Immature natural killer cell (primary cell): ENCODE measurements at places on chromosomes 13 and 19. TPM values are rescaled to one million over a fixed set of nuclear protein-coding genes. Genes with fewer than 3 reads are reported as not detected.

PEAK3 gene
- 2.5 TPM for polyA plus RNA-seq

SOX1 gene
- polyA plus RNA-seq: not detected

AP1M2 gene
- polyA plus RNA-seq: 1.8 TPM

KLK4 gene
- not detected for polyA plus RNA-seq

GRCh38 chr13:92303428-92303827 lies 905.0 kb downstream of the GPC5 start:
- no peak overlapping the region for H3K27ac ChIP-seq
- no peak overlapping the region for H3K4me3 ChIP-seq
- H3K27me3 ChIP-seq: peaks cover 2% of the 10 kb centered on the region
- H3K36me3 ChIP-seq: no peaks in the 10 kb centered on the region
- no peaks in the 10 kb centered on the region for H3K4me1 ChIP-seq
- no peak for DNase-seq

DNA sequence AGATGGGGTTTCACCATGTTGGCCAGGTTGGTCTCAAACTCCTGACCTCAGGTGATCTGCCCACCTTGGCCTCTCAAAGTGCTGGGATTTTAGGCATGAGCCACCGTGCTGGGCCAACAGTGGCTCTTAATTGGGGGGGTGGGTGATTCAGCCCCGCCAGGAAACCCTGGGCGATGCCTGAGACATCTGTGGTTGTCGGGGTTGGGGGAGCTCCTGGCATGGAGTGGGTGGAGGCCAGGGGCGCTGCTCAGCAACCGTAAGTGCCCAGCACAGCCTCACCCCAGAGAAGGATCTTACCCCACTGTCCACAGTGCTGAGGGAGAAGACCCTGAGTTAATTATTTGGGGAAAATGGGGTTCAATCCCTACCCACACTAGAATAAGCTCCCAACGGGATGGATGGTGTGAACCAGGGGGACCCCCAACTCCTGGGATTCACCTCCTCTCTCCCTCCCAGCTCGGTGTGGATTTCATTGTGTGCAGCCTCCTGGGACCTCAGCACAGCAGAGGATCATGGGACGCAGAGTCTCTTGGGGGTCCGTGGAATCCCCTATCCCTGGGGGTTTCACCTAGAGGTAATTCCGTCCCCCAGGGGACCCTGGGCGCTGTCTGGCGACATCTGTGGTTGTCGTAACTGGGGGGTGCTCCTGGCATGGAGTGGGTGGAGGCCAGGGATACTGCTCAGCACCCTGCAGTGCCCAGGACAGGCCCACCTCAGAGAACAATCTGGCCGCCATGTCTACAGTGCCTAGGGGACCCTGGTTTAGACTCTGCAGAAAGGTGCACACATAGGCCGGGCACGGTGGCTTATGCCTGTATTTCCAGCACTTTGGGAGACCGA lies 68.9 kb downstream of the GADD45B start:
- H3K4me3 ChIP-seq: no peak overlapping the region
- H3K27ac ChIP-seq: no peak overlapping the region
- no peaks in the 10 kb centered on the region for H3K27me3 ChIP-seq
- peaks cover 26% of the 10 kb centered on the region for H3K4me1 ChIP-seq

GRCh38 chr13:98937911-98938381 lies 39.9 kb downstream of the DOCK9 start:
- peaks cover 8% of the 10 kb centered on the region for H3K36me3 ChIP-seq
- no peak for DNase-seq
- no peak overlapping the region for H3K4me3 ChIP-seq
- no peak overlapping the region for H3K27ac ChIP-seq
- H3K4me1 ChIP-seq: peaks cover 2% of the 10 kb centered on the region

DNA sequence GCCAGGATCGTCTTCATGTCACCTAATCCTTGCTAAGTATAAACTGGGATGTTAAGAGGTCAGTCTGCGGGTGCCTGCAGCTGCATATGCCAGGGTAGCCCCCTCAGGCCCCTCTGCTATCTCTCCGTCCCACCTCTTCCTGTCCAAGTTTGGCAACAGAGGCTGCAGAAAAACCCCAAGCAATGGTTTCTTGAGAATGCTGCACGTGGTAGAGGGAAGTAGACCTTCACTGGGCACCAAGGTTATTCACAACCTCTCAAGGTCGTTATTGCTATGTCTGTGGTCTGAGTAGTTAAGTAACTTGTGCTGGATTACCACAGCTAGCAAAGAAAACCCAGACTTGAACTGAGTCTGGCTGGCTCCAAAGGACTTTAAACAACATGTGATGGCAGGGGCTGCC lies 77.9 kb upstream of the XPO4 start:
- no peak for DNase-seq
- peaks cover 2% of the 10 kb centered on the region for H3K27me3 ChIP-seq
- peaks cover 26% of the 10 kb centered on the region for H3K36me3 ChIP-seq
- no peak overlapping the region for H3K4me3 ChIP-seq
- H3K4me1 ChIP-seq: no peaks in the 10 kb centered on the region

GRCh38 chr13:78323040-78323439 lies 280.3 kb downstream of the POU4F1 start:
- no peaks in the 10 kb centered on the region for H3K27me3 ChIP-seq
- H3K36me3 ChIP-seq: no peaks in the 10 kb centered on the region
- no peak overlapping the region for H3K4me3 ChIP-seq
- no peaks in the 10 kb centered on the region for H3K4me1 ChIP-seq
- no peak for DNase-seq

GRCh38 chr19:55913643-55914268 lies 18.4 kb downstream of the NLRP13 start:
- no peaks in the 10 kb centered on the region for H3K36me3 ChIP-seq
- H3K4me3 ChIP-seq: no peak overlapping the region
- no peak for DNase-seq
- no peak overlapping the region for H3K27ac ChIP-seq

DNA sequence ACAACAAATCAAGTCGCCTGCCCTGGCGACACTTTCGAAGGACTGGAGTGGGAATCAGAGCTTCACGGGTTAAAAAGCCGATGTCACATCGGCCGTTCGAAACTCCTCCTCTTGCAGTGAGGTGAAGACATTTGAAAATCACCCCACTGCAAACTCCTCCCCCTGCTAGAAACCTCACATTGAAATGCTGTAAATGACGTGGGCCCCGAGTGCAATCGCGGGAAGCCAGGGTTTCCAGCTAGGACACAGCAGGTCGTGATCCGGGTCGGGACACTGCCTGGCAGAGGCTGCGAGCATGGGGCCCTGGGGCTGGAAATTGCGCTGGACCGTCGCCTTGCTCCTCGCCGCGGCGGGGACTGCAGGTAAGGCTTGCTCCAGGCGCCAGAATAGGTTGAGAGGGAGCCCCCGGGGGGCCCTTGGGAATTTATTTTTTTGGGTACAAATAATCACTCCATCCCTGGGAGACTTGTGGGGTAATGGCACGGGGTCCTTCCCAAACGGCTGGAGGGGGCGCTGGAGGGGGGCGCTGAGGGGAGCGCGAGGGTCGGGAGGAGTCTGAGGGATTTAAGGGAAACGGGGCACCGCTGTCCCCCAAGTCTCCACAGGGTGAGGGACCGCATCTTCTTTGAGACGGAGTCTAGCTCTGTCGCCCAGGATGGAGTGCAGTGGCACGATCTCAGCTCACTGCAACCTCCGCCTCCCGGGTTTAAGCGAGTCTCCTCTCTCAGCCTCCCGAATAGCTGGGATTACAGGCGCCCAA lies at the start of gene LDLR:
Gene LDLR, plus strand, starts transcription at position 210 of the 760 bp plus-strand sequence. Its CDS starts 86 bp downstream, at position 296.
- DNase-seq: peak; percentile 77
- H3K4me3 ChIP-seq: peak within 1 kb of the TSS; percentile 88
- H3K4me1 ChIP-seq: peaks cover 42% of the 10 kb centered on the region
- no peaks in the 10 kb centered on the region for H3K36me3 ChIP-seq
- H3K27ac ChIP-seq: peak within 1 kb of the TSS; percentile 96
- peaks cover 6% of the 10 kb centered on the region for H3K27me3 ChIP-seq

DNA sequence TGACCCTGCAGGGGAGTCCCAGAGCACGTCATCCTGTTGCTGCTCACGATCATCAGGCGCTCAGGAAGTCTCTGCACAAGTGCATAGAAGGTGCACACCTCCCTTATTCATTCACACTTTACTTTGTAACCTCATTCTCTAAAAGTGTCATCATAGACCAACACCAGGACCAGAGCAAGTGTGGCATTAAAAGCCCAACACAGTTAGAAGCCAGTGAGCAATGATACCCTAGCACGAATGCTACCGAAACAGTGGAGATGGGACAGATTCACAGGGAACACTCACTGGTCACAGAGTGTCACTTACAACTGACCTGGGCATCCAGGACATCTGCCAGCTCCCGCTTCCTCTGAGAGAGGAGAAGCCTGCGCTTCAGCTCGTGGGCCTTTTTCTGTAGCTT lies 17.0 kb downstream of the HAUS8 start:
- no peak for DNase-seq

GRCh38 chr19:14517840-14518505 lies at the start of gene DNAJB1:
Gene DNAJB1 (minus strand): TSS chr19:14518397. CDS start chr19:14518349, 48 bp downstream.
- peak within 1 kb of the TSS; percentile 98 for H3K27ac ChIP-seq
- peak within 1 kb of the TSS; percentile 95 for H3K4me3 ChIP-seq
- peaks cover 15% of the 10 kb centered on the region for H3K27me3 ChIP-seq
- peaks cover 63% of the 10 kb centered on the region for H3K4me1 ChIP-seq
- H3K36me3 ChIP-seq: peaks cover 17% of the 10 kb centered on the region

DNA sequence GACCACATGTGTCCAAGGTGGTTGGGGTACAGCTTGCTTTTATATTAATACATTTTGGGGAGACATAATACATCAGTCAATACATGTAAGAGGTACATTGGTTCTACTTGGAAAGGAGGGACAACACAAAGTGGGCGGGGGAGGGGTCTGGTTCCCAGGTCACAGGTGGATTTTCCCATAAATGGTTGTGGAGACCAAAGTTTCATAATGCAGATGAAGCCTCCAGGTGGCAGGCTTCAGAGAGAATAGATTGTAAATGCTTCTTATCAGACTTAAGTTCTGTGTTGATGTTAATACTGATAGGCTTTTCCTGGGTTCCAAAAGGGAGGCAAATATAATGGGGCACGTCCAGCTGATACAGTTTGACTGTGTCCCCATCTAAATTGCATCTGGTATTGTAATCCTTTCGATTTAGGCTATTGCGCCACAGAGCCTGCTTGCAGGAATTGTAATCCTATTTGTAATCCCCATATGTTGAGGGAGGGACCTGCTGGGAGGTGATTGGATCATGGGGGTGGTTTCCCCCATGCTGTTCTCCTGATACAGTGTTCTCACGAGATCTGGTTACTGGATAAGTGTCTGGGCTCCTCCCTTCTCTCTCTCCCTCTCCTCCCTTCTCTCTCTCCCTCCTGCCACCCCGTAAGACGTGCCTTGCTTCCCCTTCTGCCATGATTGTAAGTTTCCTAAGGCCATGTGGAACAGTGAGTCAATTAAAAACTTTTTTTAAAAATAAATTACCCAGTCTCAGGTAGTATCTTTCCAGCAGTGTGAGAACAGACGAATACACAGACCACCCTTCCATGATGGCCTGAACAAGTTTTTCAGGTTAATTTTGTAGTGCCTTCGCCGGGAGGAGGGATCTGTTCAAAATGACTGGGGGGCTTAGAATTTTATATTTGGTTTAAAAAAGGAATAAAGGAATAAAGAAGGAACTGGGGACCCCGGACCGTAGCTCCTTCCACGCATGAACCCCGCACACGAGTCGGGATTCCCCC lies 44.9 kb downstream of the ZNF823 start:
- H3K36me3 ChIP-seq: no peaks in the 10 kb centered on the region
- no peak overlapping the region for H3K27ac ChIP-seq
- peaks cover 7% of the 10 kb centered on the region for H3K27me3 ChIP-seq
- H3K4me3 ChIP-seq: peak overlapping the region; percentile 66
- H3K4me1 ChIP-seq: peaks cover 15% of the 10 kb centered on the region

DNA sequence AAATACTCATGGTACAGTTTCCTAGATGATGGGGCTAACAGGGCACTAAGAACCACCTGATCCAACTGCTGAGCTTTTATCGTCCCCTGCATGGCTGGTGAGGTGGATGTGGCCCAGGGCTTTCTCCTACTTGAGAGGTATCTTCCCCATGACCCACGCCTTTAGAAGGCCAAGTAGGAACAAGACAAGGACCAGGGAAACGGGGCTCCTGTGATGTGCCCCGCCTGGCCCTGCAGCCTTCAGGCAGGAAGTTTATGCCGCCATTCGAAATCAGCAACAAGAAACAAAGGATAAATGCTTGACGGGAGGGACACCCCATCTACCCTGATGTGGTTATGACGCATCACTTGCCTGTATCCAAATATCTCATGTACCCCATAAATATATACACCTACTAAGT lies 4.1 kb downstream of the NLRP13 start:
- no peak overlapping the region for H3K27ac ChIP-seq
- no peak for DNase-seq
- H3K4me1 ChIP-seq: no peaks in the 10 kb centered on the region

- H3K36me3 ChIP-seq: no peaks in the 10 kb centered on the region
- H3K27me3 ChIP-seq: no peaks in the 10 kb centered on the region
- H3K4me1 ChIP-seq: no peaks in the 10 kb centered on the region
- no peak overlapping the region for H3K4me3 ChIP-seq
- H3K27ac ChIP-seq: no peak overlapping the region
Observed at GRCh38 chr13:86922936-86923335, 748.2 kb upstream of the SLITRK5 start.

DNA sequence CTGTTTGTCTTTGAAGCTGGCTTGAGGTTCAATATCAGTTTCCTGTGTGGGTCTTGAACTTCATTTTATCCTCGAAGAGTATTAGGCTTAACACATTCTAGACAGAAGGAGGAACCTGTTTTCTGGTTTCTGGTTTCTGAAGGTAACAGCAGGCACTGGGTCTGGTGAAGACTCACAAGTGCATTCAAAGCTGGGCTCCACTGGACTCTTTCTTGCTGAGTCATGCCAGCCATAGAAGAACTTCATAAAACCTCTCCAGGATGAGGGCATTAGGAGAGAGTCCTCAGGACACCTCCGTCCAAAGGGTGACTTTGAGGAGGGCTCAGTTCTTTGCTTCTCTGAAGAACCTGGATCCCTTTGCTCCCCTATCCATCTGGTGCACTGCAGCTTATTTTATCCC lies 668.6 kb upstream of the SLC10A2 start:
- no peaks in the 10 kb centered on the region for H3K4me1 ChIP-seq
- H3K27ac ChIP-seq: no peak overlapping the region
- H3K27me3 ChIP-seq: no peaks in the 10 kb centered on the region
- no peak for DNase-seq

- H3K4me3 ChIP-seq: no peak overlapping the region
- peaks cover 12% of the 10 kb centered on the region for H3K4me1 ChIP-seq
- H3K36me3 ChIP-seq: no peaks in the 10 kb centered on the region
- H3K27ac ChIP-seq: no peak overlapping the region
- DNase-seq: no peak
Observed at GRCh38 chr13:50449465-50449864, 394.0 kb downstream of the DLEU7 start.

- no peak for DNase-seq
- H3K36me3 ChIP-seq: peaks cover 17% of the 10 kb centered on the region
- H3K27ac ChIP-seq: no peak overlapping the region
- H3K4me3 ChIP-seq: no peak overlapping the region
Observed at GRCh38 chr19:23795462-23795861, 36.8 kb upstream of the ZNF681 start.
